ENCODE measurements at places on chromosomes 7 and 10.

GRCh38 chr7:155136619-155137243 is 66.6 kb downstream of the HTR5A start:
- no peak for DNase-seq

- DNase-seq = peak; percentile 38
Measured at GRCh38 chr7:28078036-28078901, 102.3 kb downstream of the JAZF1 start.

DNA sequence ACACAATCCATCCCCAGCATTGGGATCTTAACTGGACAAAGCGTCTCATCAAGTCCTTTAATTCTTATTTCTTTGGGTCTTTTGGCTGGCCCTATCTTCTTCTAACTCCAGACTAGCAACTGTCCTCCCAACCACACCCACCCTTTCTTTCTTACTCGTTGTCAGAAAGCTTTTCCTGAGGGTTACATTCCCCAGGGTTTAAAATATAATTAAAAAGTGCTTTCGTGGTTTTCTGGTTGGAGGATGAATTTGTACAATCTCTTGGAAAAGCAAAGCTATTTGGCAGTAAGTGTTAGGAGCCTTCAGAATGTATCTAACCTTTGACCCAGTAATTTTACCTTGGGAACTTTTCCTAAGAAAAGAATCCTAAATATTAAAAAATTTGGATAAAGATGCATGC is 10.4 kb upstream of the ITGB8 start:
- DNase-seq = no peak

GRCh38 chr10:98186681-98187080 is 52.2 kb downstream of the R3HCC1L start:
- no peak for DNase-seq

DNA sequence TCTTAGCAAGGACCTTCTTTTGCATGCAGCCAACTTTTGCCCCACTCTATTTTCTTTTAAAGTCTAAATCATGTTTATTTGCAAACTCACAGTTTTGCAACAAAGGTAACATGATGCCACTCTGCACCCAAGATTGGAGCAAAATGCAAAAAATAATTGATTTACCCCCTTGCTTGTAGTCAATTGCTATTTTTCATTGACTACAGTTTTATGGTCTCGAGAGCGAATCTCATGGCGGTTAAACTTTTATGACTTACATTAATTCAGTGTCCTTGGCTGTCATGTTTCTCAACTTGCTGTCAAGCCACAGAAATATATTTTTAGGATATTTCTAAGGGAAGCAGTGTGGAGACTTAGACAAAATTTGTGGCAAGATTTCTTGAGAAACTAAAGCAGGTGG is 110.0 kb upstream of the JCAD start:
- DNase-seq = no peak

DNA sequence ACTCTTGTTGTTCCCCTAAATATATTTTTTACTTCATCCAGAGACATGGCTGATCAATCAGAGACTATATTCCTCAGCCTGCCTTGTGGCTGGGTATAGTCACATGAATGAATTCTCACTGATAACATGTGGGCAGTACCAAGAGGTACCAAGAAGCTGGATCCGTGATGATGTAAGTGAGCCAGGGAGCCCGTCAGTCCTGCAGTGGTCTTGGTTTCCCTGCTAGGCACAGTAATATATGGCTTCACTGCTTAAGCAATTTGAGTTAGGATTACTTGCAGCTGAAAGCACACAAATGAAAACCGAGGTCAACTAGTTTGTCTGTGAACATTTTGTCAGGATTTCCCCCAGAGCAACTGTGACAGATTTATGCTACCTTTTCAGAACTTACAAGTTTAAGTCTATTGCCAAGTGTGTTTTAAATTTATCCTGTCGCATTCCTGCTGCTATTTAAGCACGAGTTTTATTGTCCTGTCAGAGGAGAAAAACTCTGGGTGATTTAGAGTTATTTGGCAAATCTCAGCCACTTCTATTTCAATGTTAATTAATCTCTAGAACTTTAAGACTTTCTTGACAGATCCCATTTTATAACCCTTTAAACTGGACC is 381.8 kb downstream of the PHF14 start:
- no peak for DNase-seq

GRCh38 chr10:78196964-78197363 is 163.3 kb downstream of the RPS24 start:
- no peak for DNase-seq

DNA sequence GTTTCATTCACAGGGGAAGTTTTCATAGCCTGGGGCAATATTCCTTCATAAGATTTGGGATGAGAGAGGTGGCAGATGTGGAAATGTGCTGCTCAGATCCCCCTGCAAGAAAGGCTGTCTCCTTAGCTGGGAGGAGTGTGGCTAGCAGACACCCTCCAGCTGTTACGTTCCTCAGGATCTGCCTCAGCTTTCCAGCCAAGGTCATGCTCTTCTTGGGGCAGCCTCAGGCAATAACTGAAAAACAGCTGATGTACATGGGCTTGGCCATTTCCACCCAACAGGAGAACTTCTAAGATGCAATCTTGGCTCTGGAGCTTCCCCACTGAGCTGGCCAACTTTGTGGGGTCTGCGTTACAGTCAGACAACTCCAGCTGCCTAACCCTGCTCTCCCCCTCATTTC is 51.3 kb upstream of the SEPTIN7 start:
- no peak for DNase-seq

- no peak for DNase-seq
Measured at GRCh38 chr7:2821161-2821841, 22.8 kb downstream of the GNA12 start.

GRCh38 chr7:148633761-148634160 is 43.2 kb downstream of the C7orf33 start:
- DNase-seq = no peak

DNA sequence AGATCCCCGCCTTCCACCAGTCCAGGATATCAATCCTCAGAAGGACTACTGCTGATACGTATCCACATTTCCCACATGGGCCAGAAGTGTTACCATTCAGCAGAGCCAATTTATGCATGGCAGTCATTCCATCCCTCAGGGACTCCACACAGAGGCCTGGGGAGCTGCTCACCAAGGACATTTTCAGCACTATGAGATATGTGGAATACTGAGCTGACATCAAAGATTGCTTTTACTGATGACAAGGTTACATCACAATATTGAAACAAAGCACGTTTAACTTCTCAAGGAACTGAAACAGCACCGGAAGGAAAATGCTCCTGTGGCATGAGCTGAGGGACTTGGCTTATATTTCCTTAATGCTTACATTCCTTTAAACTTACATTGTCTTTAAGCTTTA is 335.1 kb downstream of the BMPER start:
- DNase-seq = no peak

GRCh38 chr10:119652361-119652730 is 1.2 kb downstream of the BAG3 start:
- DNase-seq = no peak

DNA sequence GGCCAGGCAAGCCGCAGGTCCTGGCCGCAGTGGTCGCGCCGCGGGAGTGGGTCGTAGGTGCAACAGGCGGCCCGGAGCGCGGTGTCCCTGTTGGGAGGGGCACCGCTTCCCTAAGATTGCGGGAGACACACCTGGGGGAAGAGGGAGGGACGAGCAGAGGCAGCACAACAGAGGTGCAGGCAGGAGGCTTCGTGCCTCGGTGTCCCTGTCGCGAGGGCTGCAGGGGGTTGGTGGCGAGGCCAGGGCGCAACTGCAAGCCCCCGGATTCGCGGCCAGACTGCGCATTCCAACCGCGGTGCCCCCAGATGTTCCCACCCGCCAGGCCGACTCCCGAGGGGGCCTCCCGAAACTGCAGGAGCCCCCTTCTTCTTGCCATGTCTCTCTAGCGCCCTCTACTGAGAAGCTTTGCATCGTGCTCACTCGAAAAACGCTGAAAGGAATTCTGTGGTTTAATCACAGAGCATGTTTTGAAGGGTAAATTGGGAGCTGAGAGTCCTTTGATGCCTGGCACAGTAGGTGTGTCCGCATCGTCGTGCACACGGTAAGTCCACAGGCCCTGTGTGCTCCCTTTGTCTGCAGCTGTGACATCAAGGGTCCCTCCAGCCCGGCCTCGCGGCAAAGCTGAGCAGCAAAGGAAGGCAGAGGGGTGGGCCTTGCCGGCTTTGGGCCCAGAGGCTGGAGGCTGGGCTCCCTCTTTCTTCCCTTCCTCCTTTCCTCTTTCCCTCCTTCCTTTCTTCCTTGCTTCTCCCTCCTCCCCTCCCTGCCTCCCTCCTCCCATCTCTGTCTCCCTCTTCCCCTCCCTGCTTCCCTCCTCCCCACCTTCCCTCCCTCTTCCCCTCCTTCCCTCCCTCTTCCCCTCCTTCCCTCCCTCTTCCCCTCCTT is 6.2 kb upstream of the MBL2 start:
- DNase-seq = peak; percentile 6

GRCh38 chr10:98076086-98076485 is 45.7 kb upstream of the CRTAC1 start:
- no peak for DNase-seq

- DNase-seq = peak; percentile 4
Measured at GRCh38 chr7:16891338-16891737, 9.6 kb upstream of the AGR3 start.

- no peak for DNase-seq
Measured at GRCh38 chr7:116525298-116525912, 569 bp downstream of the CAV1 start.

Data from midbrain (tissue), 1 donor.